ENCODE measurements at places on chromosomes 6 and 20.

DNA sequence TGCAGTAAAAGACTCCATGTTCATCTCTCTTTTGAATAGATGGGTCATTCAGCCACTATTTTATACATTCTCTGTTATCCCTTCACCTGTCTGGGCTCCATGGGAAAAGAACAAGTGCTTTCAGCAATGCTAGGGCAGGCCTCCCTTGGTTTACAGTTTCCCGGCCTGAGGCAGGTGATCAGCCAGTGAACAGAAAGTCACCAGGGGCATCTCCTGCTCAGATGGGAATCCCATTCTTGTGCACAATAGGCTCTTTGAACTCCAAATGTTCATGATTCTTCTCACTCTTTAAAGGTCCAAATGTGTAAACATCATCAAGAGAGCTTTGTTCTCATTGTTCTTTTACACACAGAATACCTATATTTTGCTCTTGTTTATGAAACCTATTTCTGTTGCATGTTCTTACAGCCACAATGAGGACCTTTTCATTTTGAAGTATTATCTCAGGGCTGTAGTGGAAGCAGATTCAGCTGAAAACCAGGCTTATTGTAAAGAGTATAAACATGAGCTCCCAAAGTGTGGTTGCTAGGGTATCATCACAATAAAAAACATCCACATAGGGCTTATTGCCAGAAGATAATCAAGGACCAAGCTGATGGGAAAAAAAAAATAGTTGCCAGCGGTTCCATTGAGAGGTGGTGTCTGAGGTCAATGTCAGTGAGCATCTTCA, 267.1 kb upstream of the SGK1 start:
- DNase-seq, result no peak

- no peak for DNase-seq
Observed at GRCh38 chr6:79608334-79609224, 22.6 kb upstream of the SH3BGRL2 start.

- no peak for DNase-seq
Observed at GRCh38 chr6:147159536-147160374, 44.5 kb upstream of the STXBP5 start.

GRCh38 chr20:10192171-10192570, 26.5 kb upstream of the SNAP25 start:
- DNase-seq, result no peak

DNA sequence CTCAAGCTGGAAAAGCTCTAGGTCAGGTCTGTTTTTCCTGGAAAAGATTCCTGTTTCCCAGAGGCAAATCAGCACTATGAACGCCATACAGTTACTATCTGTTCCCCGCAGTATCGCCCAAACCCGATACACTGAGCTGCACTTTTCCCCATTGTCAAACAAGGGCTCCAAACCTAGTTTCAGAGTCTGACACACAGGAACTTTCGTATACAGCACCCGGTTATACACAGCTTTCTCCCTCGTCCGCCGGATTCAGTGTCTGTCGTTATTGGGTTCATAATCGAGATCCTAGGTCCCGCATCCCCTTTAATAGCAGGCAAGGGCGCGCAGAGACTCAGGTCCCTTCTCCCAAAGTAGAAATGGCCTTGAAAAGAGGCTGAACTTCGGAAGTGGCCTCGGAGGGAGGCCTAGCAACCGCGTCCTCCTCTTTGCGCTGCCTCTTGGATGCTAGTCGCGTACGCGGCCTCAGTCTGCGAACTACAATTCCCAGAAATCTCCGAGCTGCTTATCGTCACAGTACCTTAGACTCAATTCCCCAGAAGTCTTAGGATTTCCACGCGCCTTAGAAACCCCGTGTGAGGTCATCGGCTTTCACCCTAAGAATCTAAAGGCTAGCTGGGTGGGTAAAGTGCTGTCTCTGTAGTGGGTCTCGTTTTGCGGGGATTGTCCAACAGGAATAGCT, 34.2 kb downstream of the ZNF391 start:
- DNase-seq, result peak; percentile 35

- no peak for DNase-seq
Observed at GRCh38 chr6:146149770-146150169, 120.9 kb downstream of the GRM1 start.

GRCh38 chr20:8428988-8429387, 296.9 kb downstream of the PLCB1 start:
- no peak for DNase-seq

- peak; percentile 51 for DNase-seq
Observed at GRCh38 chr20:17679941-17680835, 1.9 kb downstream of the RRBP1 start.

GRCh38 chr20:18224968-18225568, 63.3 kb upstream of the ZNF133 start:
- peak; percentile 41 for DNase-seq

- no peak for DNase-seq
Observed at GRCh38 chr6:35310265-35310831, 12.7 kb downstream of the DEF6 start.

DNA sequence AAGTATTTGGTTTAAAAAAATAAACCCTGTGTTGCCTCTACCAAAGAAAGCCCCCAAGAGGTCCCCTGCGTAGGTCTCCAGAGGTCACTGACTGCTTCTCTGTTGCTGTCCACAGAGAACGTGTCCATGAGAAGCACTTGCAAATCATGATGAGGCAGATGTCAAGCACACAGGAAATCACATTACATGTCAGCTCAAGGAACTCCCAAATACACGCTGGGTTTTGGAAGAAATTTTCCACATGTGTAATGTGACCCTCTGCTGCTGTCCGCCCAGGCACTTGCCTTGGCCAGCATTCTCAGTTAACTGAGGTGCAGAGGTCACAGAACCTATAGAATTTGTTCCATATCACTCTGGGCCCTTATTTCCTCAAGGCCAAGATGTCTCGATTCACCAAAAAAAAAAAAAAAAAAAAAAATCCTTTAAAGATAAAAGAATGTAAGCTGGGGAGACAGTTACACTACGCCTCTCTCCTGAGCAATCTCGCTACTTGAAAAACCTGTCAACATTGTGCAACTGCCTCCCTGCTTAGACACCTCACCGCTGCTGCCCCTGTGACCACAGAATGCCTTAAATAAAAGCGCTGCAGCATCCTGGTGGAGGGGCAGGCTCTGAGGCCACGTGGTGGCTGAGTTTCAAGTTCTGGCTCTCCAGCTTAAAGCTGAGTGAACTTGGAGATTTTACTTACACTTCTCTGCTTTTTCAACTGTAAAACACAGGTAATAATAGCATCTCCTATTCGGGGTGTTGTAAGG, 42.3 kb downstream of the SLC22A23 start:
- no peak for DNase-seq

DNA sequence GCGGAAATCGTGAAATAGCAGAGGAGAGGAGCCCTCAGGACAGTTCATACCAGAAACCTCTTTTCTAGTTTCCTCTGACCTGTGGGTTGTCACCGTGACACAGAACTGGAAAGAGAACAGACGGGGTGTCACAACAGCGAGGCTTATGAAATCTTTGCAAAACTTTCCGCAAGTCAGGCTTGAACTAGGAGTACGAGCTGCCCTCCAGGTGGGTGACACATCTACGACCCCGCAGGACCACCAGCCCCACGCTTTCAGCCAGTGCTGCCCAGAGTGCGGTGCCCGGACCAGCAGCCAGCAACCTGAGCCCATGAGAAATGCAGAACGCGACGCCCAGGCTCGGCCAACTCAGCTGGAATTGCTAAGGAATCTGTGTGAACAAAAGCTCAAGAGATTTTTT, 30.8 kb downstream of the WRNIP1 start:
- no peak for DNase-seq

DNA sequence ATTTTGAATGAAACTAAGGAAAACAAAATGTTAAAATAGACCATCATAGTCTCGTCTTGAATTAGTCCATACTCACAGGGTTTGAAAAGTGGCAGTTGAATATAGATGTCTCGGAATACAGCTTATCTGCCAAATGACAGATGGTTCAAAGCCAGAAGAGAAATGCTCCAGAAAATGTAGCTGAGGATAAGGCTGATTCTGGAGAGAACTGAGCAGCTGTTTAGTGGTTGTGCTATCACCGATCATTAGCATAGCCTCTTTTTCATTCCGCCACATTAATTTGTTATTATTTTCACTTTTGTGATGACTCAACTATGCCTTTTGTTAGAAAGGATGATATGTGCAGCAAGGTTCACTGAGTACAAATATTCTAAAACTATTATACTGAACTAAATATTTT, 390.2 kb upstream of the MAN1A1 start:
- DNase-seq, result no peak

DNA sequence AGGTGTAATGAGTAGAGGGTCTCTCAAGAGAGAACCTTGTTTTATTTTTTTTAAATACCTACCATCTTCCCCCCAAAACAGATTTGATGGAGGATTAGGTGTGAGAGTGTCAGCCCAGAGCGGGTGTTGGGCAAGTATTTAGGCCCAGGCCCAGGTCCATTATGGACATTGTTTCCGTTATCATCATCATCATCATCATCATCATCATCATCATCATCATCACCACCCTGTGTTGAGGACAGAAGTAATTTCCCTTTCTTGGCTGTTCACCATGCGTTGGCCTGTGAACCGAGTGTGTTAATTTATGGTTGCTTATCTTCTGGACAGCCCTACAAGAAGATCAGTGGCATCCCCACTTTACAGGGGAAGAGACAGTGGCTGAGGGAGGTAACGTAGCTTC, 28.6 kb downstream of the PSMF1 start:
- no peak for DNase-seq

DNA sequence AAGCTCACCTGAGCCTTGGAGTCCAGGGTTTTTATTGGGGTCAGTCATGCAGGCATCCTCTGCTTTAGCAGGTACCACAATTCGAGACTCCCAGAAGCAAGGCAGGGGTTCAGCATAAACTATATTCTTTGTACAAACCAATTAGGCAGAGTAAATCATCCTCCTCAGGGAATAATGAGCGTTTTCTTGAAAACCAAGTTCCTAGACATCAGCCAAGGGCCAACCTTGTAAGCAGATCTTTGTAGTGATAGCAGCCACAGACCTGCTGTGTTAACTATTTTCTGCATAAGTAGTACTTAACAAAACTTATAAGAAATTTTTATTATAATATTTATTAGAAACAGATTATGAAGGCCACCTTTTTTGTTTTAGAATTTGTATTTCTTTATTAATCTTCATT, 74.7 kb downstream of the STXBP5 start:
- DNase-seq, result no peak

DNA sequence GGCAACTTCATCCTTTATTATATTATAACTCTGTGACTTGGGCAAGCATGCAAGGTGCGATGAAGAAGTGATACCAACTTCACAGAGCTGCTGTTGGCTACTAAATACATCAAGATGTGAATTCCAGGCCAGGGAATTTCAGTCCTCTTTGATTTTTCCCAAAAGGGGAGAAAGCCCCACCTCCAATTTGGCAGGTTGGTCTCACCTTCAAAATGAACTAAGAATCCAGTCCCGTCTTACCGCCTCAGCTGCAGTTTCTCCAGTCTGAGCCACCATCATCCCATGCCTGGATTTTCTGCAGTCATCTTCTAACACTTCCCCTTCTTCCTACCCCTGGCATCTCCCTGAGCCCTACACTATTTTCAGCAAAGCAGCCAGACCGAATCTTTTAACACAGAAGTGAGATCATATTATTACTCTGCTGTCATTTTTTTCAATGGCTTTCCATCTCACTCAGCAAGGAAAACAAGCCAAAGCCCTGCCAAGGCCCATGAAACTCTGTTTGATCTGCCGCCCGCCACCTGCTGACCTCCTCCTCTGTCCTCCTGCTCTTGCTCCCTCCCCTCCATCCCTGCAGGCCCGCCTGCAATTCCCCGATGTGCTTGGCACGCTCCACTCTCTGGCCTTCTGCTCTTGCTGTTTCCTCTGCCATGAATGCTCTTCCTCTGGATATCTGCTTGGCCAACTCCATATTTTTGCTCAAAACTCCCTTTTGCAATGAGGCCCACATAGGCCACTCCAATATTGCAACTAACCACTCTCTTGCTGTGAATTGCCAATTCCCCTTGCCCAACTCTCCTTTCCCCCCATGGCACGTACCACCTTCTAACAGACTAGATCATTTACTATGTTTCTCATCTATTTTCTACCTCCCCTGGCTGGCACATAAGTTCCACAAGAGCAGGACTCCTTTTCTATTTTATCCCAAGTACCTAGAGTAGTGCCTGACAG, 46.0 kb upstream of the TAGAP start:
- no peak for DNase-seq

GRCh38 chr6:17621003-17621402, 20.9 kb downstream of the FAM8A1 start:
- no peak for DNase-seq

DNA sequence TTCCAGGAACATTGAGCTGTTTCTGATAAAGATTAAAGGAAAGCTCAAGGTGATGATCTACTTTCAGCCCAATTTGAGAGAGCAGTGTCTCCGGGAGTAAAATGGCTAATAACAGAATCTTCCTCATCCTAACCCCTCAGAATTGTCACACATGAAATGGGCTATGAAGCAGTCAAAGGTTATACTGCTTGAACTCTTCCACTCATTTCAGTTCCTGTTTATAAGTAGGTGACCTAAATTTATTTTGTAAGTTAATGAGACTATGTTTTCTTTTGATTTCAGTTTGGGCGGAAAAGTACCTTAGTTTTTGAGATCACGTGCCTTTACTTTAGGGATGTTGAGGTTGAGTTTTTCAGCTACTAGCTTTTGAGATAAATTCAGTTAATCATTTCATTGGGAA, 47.2 kb downstream of the QKI start:
- no peak for DNase-seq

DNA sequence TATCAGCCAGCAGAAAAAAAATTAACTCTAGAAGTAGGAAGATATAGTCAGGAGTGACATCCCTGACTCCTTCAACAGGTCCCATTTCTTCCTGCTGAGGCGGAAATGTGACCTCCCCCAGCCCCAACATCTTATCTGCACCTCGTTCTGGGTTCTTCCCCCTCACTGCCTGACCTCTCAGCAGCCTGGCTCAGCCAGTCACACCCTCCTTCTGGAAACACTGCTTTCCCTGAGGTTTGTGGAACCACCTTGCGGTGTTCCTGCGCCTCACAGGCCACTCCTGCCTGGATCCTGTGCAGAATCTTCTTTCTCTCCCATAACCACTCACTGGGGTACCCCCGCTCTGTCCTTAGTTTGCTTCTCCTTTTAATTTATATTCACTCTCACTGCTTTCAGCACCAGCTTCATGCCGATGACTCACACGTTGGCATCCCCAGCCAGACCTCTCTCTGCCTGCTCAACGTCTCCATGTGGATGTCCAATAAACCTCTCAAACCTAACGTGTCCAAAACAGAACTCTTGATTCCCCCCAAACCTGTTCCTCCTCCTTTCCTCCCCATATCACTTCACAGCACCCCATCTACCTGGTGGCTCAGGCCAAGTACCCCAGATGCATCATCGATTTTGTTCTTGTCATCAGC, 222.8 kb upstream of the PLN start:
- no peak for DNase-seq

GRCh38 chr6:149130508-149130907, 187.0 kb upstream of the TAB2 start:
- no peak for DNase-seq

DNA sequence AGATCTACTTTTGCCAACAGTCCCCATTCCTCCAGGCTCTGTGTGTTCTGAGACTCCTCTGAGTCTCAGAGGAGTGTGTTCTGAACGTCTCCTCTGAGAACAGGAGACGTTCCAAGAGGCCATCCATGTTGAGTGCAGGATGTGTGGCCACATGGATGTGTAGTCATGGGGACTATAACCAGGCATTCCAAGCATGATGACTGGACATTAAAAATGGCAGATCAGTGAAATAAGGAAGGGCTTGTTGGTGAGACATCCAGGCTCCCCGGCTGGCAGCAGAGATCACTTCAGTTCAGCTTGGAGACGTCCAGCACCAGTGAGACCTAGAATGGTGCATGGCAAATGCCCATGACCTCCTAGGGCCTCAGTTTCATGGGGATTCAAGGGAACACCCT, 34.3 kb upstream of the POU5F1 start:
- no peak for DNase-seq

GRCh38 chr6:7106215-7106751, 1.5 kb upstream of the RREB1 start:
- DNase-seq, result no peak

GRCh38 chr6:5401845-5402738, 140.8 kb downstream of the FARS2 start:
- no peak for DNase-seq

Measured in left hindlimb (tissue), 1 donor.